Pericardium fibroblast (primary cell): ENCODE measurements at places on chromosomes 2 and 18. TPM values are rescaled to one million over a fixed set of nuclear protein-coding genes. Genes with fewer than 3 reads are reported as not detected.

Gene TUBA3E
- not detected in 2 replicates for total RNA-seq

Gene SAG
- total RNA-seq: not detected in 2 replicates

Gene SERPINB10
- 5.4 TPM in 1 of 2 replicates, not detected in the other for total RNA-seq

Gene PELI1
- 3.3 and 9.6 TPM in 2 replicates for total RNA-seq

Gene RGPD3
- 0.43 and 0.47 TPM in 2 replicates for total RNA-seq

Gene CRYBA2
- not detected in 2 replicates for total RNA-seq

Gene LDLRAD4
- under 0.01 TPM in 1 of 2 replicates, not detected in the other for total RNA-seq

Gene RAB6C
- not detected in 2 replicates for total RNA-seq

Gene SLC35G4
- total RNA-seq: not detected in 2 replicates

Gene EHD3
- total RNA-seq: 12.0 and 14.5 TPM in 2 replicates

Gene CACNB4
- total RNA-seq: 0.93 and 2.0 TPM in 2 replicates

Gene ICOS
- not detected in 2 replicates for total RNA-seq

Gene SPATA3
- total RNA-seq: not detected in 2 replicates

Gene KCNG2
- total RNA-seq: 0.47 and 2.2 TPM in 2 replicates

Gene TDRD15
- total RNA-seq: not detected in 2 replicates

Gene ATOH8
- 16.9 and 31.4 TPM in 2 replicates for total RNA-seq

Gene PSTPIP2
- total RNA-seq: 1.5 and 4.3 TPM in 2 replicates

Gene EIF5B
- 18.9 and 23.9 TPM in 2 replicates for total RNA-seq
